ENCODE measurements at places on chromosomes 3 and 15.

GRCh38 chr3:172101107-172101506 lies 61.7 kb downstream of the FNDC3B start:
- no peak for DNase-seq

DNA sequence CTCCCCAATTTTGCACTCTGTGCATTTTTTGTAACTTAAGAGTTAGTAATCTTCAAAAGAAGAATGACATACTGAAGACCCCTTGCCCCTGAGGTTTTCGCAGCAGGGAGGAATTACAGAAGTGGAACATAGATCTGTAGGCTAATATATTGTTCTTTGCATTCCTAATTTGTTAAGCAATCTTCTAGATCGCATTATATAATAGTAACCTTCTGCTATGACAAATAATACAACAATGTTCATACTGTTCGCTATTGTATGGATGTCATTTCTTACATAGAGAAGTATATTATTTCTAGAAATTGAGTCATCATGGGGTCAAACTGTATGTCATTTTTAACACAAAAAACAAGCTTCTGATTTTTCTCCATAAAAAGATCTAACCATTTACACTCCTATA lies 95.8 kb upstream of the TGFBR2 start:
- no peak for DNase-seq

- DNase-seq = no peak
Measured at GRCh38 chr15:60115579-60116380, 111.7 kb downstream of the FOXB1 start.

- no peak for DNase-seq
Measured at GRCh38 chr15:77659350-77660321, 26.9 kb upstream of the LINGO1 start.

GRCh38 chr3:194184265-194184751 lies 48.4 kb downstream of the HES1 start:
- no peak for DNase-seq

- DNase-seq = no peak
Measured at GRCh38 chr3:176074096-176074495, 1123.2 kb downstream of the TBL1XR1 start.

DNA sequence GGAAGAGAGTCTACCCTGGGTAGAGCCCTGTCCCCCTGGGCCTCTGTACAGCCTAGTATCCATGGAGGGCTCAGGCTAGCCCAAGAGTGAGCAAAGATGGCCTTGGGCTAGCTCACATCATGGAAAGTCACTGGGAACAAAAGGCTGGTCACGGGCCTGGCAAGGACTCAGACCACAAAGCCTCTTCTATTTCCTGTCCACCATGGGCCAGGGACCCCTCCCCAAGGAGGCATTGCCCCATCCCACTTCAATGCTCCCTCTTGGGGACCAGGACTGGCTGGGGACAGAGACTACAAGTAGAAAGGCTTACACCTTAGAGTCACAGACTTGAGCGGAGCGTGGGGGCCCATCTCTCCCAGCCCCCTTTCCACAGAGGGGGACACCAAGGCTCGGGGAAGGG lies 16.9 kb downstream of the DUSP7 start:
- DNase-seq = no peak

GRCh38 chr15:85021409-85021808 lies 39.8 kb downstream of the PDE8A start:
- no peak for DNase-seq

GRCh38 chr15:55468321-55468720 lies 39.7 kb downstream of the DNAAF4 start:
- no peak for DNase-seq

DNA sequence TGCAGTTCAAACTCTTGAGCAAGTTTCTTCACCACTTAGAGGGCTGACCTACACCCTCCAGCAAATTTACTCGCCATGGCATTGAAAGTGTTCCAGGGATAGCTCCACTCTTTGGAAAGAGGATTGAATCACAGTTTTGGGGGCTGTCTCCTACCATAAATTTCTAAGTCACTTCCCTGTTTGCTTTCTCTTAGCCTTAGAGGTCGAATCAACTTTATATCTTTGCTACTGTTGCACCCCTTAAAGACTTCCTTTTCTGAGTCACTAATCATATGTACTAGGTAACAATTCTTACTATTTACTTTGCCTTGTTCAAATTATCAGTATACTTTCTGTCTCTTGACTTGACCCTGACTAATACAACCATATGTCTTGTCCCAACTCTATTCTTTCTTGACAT lies 1151.8 kb upstream of the ALCAM start:
- no peak for DNase-seq

Data from activated gamma-delta T cell (primary cell).